Stimulated activated memory B cell treated with anti-CD40 and anti-IgM and Interleukin-4, amounts not matched to agents 10 μg/mL and 1 μg/mL and 100 μg/mL, for 72 hours (primary cell): ENCODE measurements at places on chromosomes 3 and 15.

DNA sequence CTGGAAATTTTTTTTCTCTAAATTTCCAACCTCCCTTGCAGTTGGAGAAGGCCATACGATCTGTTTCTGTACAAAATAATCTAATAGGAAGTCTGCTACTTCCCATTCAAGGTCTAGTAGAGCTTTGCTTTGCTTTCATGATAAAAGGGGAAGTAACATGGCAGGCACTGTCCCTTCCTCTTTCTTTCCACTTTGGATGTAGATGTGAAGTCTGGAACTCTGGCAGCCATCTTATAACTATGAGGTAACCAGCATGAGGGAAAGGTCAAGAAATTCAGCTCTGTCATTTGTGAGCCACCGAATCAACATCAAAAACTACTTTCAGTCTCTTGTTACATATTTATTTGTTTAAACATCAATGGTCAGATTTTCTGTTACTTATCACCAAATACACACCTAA is 156.3 kb downstream of the MTHFS start:
- no peak for ATAC-seq

- ATAC-seq: no peak
Observed at GRCh38 chr15:98978153-98978552, 29.4 kb downstream of the PGPEP1L start.

- no peak for ATAC-seq
Observed at GRCh38 chr3:141812084-141812483, 48.9 kb downstream of the GRK7 start.

DNA sequence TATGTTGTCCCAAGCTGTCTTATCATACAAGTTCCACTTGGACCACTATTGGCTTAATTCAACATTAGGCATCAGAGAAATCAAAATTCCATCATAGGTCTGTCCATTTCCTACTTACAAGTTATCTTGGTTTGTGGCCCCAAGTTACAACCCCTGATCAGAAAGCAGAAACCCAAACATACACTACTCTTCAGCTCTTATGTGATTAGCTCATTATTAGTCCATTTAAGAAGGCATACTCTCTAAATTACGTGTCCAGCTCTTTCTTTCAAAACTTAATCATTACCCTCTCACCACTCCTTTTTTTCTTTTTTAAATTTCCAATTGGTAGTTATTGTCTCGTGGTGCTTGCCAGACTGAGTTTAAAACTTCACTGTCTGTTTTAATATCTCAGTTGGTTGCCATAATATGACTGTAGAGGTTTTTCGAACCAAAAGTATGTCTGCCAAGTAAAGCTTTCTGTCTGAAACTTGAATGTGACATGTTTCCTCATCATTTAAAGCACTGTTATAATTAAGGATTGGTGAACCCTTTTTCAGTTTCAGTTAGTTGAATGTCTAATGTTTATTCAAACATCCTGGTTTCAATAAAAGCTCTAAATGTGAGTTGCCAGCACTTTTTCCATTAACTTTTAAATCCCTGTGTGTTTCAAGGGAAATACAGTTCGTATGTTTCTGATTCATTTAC is 150.3 kb downstream of the SAMMSON start:
- ATAC-seq: no peak

DNA sequence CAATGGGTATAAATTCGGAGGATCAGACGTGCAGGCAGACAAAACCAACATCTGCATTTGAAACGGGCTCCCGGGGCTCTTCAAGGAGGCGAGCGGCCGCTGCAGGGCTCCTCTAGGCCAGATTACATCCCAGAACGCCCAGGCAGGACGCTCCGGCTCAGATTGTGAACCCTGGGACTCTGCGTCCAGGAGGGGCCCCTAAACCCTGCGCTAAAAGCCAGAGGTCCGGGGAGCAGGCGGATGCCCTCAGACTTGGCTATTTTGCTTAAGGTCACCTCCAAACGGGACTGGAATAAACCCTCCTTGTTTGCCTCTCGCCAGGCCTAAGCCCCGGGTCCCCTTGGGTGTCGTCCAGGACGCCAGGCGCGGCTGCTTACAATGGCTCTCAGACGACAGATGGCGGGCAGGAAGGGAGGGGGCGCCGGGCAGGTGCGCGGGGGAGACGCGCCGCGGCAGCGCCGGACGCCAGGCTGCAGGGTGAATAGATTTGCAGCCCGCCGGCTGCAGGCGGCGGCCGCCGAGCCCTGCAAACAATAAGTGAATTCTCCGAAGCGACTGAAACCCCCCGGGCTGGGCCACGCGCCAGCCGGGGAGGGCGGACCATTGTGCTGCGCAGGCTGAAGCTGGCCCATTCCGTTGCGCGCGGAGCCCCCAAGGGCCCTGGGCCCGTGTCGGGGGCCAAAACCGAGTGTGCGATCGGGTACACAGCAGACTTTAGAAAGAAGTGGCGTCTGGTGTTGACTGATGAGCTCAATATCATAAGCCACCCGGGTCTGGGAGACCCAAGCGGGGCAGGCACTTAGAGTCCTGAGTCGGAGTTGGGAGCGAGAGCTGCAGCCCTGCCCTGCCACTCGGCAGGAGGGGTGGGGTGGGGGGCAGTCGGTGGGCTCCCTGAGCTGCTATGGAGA is 32.3 kb upstream of the AMOTL2 start:
- no peak for ATAC-seq

- no peak for ATAC-seq
Observed at GRCh38 chr15:79513940-79514339, 81.8 kb downstream of the MINAR1 start.

DNA sequence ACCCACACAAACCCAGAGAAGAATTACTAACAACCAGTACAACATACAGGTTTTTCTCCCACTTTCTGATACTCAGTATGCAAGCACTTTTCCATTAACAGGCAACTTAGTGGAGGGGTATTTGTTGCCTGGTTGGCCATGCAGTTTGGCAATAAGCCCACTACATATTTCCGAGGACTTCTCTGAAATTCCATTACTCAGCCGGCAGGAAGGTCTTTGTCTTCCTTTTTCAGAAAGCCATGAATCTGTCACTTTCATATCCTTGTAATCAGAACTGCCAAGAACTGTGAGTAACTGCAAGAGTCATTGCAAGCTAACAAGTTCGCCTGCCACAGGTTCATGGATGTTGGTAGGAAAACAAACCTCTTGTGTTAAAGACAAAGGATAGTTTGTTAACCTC is 422.3 kb upstream of the ROBO1 start:
- no peak for ATAC-seq

DNA sequence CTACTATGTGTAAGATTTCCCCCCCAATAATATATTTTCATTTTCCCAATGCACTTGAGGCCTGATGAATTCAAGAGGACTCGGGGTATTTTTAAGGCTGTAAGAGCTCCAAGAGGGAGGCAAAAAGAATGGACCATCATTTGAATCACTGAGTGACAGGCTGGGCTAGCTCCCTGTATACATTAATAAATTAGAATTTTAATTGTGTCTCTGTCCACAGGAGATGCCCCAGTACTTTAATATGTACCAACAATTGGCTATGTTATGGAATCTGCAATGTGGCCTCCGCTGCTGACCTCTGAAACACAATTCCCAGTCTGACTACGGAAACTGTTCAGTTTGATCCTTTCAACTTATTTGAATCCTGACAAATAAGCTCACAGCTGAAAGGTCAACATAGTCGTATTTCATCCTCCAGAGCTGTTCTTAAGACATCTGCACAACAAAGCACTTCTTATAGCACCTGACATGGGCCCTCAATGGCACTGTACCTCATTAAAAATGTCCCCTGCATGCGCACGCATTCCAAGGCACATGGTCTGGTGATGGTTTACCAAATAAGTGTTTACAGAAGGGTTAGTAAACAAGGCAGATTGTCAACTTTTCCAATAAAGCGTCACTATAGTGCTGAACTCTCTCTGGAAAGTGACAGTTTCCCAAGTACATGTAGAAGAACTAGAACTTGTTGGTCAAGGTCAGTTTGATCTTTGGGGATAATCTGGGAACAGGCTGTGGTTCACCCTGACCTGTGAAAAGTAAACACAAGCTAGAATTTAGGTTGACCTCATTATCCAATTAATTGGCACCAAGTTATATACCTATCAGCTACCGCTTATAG is 472.9 kb downstream of the FOXP1 start:
- no peak for ATAC-seq

- ATAC-seq: peak; percentile 79
Observed at GRCh38 chr3:56303487-56303886, 164.8 kb downstream of the ERC2 start.

DNA sequence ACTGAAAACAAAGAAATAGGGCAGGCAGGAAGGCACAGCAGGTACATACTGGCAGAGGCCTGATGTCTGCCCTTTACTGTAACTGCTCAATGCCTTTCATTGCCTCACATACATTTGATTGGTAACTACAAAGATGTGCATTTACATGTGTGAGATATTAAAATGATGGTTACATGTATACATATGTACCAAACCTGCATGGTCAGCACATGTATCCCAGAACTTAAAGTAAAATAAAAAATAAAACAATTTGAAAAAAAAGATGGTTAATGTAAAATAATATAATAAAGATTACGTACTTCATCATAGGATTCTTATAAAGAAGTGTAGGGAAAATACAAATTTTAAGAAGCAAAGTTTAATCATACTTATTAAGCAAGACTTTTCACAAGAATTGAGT is 15.1 kb downstream of the SSR3 start:
- no peak for ATAC-seq

- no peak for ATAC-seq
Observed at GRCh38 chr3:157122116-157122515, 37.8 kb downstream of the CCNL1 start.

- no peak for ATAC-seq
Observed at GRCh38 chr3:66428733-66429132, 72.1 kb downstream of the LRIG1 start.

DNA sequence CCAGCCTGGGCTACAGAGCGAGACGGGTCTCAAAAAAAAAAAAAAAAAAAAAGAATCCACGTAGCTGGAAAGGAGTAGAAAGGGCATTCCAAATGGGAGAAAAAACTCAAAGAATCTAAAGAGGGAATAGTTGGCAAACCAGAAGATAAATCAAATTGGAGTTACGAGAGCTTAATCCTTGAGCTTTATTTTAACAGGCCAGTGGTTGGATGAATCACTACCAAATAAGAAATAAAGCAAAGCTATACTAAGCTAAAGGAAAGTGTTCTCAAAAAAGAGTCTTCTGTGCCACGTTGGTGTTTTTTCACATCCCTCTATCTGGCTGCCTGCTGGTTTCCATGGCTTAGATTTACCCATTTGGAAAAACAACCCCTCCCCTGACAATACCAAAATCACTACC is 14.0 kb downstream of the VGLL4 start:
- no peak for ATAC-seq

DNA sequence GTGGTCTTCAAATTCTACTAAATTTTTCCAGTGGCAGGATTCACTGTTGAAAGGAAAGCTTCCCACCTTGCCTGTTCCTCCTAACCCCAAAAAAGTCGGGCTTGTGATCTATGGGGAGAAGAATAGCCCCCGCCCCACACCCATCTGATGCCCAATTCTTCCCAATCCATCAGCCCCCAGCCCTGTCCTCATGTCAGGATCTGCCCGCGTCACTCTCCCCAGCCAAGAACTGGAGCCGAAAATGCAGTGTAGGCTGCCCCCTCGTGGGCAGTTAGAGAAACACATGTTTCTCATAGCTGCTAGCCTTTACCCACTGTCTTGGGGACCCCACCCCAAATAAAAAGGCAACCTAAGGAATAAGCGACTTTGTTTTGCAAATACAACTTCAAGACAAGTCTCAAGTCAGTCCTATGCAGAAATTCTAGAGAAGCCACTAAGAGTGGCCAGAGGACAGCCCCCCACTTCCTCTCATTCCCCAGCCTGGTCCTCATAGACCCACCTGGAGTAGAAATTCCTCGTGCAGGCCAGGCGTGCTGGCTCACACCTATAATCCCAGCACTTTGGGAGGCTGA is 13.0 kb upstream of the CSK start:
- ATAC-seq: peak; percentile 65

DNA sequence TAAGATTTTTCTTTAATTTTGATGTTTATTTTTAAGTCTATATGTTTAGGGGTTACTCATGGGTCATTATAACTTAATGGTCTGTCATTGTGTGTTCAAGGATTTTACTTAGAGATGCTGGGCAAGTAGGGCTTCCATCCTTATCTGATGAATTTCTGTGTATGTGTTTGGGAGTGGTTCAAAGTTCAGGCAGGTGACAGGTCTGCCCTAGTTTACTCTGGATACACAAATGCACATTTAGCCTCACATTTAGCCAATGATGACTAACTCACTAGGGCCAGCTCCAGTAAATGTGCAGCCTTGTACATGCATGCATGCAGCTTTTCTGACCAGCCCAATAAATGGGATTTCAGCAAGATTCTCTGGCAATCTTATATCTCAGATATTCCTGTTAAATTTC is 554.1 kb downstream of the SI start:
- ATAC-seq: no peak

DNA sequence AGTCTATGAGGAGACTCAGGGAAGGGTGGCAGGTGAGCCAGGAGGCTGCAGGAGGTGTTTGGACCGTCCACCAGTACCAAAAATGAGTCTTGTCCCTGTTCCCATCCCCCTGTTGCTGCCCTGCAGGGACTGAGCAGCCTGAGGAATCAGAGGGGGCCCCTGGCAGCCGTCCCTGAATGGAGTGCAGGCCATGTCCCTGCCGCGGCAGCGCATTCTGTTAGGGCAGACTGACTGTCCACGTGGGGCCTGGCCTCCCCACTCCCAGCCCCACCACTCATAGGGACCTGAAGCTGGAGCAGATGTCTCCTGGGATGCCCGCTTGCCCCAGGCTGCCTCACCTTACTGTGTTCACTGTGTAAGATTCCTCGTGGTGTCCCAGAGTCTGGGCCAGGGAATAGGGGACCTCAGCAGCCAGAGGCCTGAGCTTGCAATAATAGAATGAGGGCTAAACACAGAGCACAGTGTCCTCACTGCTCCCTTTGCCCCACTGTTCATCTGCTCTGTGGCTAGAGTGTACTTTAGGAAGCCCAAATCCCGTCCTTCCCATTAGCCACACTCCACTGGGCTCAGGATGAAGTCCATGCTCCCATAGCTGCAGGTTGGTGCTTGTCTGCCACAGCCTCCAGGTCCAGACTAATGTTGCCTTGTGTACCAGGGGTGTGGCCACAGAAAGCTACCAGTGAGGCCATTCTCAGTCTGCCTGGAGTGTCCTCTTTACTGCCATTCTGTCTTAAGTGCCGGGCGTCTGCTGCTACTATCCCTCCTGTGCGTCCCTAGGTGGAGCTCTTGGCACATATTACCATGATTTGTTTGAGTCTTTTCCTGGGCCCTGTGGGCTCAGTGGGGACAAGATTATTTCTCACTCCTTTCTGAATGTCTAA is 63.2 kb downstream of the HCN4 start:
- peak; percentile 66 for ATAC-seq

GRCh38 chr15:35925275-35926006 is 379.5 kb upstream of the DPH6 start:
- no peak for ATAC-seq

DNA sequence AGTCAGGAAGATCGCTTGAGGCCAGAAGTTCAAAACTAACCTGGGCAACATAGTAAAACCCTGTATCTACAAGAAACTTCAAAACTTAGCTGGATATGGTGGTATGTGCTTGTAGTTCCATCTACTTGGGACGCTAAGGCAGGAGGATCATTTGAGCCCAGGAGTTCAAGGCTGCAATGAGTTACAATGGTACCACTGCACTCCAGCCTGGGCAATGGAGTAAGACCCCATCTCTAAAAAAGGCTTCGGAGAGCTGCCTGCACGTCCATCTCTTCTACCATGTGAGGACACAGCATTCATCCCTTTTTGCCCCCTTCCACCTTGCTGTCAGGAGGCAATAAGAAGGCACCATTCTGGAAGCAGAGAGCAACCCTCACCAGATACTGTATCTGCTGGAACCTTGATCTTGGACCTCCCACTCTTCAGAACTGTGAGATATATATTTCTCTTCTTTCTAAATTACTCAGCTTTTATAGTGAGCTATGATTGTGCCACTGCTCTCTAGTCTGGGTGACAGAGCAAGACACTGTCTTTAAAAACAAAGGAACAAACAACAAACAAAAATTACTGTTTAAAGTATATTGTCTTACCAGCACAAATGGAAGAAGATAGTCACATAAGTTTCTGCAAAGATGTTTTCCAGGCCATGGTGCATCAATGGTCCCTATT is 4.2 kb upstream of the BTLA start:
- ATAC-seq: no peak
